Spinal cord (tissue), 10 donors: ENCODE measurements at places on chromosomes 12 and 14. TPM values are rescaled to one million over a fixed set of nuclear protein-coding genes. Genes with fewer than 3 reads are reported as not detected.

- peaks cover 62% of the 10 kb centered on the region for H3K27me3 ChIP-seq
- no peak for DNase-seq
Observed at GRCh38 chr12:57226588-57227314, 2.8 kb upstream of the SHMT2 start.

DNA sequence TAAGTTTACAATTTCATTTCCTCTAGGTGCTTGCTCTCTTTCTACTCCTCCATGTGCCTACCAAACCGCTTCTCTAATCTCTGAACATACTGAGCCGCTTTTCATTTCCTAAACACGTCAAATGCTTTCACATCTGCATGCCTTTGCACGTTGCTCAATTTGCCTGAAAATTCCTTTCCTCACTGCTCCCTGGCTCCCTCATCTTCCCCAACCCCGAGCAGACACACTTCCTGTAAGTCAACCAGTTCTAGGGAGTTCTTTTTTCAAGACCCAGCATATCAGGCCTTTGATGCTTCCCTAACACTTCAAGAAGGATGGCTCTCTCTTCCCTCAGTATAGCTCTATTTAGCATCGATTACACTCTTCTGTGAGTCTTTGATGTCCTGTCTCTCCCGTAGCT is 50.3 kb downstream of the LMO3 start:
- no peaks in the 10 kb centered on the region for H3K27me3 ChIP-seq
- H3K4me1 ChIP-seq, result no peaks in the 10 kb centered on the region
- no peak overlapping the region for H3K27ac ChIP-seq
- H3K4me3 ChIP-seq, result no peak overlapping the region

DNA sequence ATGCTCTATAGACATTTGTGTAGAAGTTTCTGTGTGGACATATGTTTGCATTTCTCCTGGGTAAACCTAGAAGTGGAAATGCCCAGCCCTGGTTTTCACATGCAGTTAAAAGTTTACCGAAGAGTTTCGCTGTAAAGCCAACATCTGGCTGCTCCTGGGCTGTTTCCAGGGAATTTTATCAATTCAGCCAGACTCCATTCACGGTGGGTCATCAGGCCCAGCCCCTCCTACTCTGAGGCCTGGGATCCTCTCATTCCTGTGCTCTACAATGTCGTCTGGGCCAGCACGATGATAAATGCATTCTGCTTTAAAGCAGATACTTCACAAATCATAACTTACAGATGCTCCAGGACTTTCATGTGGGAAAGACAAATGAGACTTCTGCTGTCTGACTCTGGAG is 7.1 kb downstream of the NUAK1 start:
- no peaks in the 10 kb centered on the region for H3K27me3 ChIP-seq
- no peak for DNase-seq
- H3K27ac ChIP-seq, result no peak overlapping the region
- no peak overlapping the region for H3K4me3 ChIP-seq

Gene PZP
- total RNA-seq, result 0.39 TPM

Gene TMTC2
- total RNA-seq, result 37.1 TPM

Gene LTB4R
- total RNA-seq, result 2.8 TPM

GRCh38 chr12:130988261-130988660 is 34.6 kb downstream of the ADGRD1 start:
- no peaks in the 10 kb centered on the region for H3K4me1 ChIP-seq
- no peak for DNase-seq
- H3K27me3 ChIP-seq, result peaks cover 2% of the 10 kb centered on the region
- no peak overlapping the region for H3K27ac ChIP-seq
- H3K36me3 ChIP-seq, result no peaks in the 10 kb centered on the region

Gene LRP1-AS
- total RNA-seq, result not detected

Gene JPH4
- 12.5 TPM for total RNA-seq

Gene GLIPR1L1
- not detected for total RNA-seq
